BJ (cell line): ENCODE measurements at places on chromosomes 12 and 14.

DNA sequence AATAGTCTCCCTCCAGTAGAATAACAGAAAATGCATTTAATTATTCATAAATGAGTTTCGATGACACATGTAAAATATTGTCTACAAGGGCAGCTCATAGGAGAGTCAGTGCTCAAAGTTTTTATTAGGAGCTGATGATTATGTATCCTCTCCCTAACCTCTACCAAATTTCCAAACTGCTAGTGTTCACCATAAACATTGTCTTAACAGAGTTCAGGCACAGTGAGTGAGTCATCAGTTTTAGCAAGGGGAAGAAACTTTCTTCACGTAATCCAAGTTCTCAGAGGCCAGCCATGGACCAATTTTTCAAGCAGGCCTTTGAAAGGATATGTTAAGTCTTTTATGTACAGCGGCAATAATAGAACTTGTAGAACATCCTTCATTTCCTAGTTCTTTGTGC is 649.2 kb upstream of the MIS18BP1 start:
- no peak for DNase-seq

- DNase-seq: no peak
These were observed 421.9 kb upstream of the PRICKLE1 start for GRCh38 chr12:43011383-43011926.

- DNase-seq: no peak
These were observed 85.8 kb upstream of the DYRK2 start for GRCh38 chr12:67562513-67563287.

- DNase-seq: no peak
These were observed 903.4 kb upstream of the FOXG1 start for GRCh38 chr14:27863166-27863565.

GRCh38 chr12:1939331-1939730 is 20.9 kb upstream of the CACNA2D4 start:
- DNase-seq: no peak

DNA sequence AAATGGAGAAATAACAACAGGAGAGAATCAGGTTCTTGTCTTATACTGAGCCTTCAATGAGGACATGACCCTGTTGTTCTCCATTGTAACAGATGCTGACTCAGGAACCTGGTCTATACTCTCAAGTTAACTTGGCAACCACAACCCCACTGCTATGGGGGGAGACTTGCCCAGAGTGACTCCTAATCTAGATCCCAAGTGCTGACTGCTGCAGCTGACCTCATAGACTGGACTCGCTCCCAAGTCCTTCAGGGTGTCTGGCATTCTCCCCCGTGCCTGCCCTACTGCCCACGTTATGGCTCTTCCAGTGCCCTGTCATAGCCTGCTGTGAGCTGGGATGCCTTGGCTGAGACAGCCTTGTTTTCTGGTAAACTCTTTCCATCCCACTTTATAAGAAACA is 37.1 kb downstream of the NID2 start:
- DNase-seq: no peak

DNA sequence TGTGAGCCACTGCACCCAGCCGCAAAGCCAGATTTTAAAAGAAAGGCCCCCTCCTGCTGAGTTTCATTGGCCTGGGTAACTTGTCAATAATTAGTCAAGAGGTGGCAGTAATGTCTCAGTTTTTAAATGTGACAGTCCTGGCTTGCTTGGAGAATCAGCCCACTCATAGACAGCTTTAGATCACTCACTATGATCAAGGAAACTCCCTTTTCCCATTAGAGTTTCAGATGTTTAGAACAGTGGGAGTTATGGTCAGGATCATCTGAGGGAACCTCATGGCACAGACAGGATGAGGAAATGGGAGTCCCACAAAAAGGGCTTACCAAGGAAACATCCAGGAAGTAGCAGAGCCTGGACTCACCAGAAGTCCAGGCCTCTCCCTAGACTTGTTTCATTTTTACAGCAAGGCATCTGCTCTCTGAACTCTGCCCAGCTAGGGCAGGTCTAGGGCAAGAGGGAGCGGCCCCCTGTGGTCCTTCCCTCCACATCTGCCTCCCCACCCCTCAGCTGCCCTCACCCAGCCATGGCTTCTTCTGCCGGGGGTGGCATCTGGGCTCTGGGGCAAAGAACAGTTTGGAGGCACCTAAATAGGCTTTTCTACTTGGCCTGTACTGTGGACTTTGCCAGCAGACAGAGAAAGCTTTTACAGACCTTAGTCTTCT is 11.2 kb downstream of the BCL2L14 start:
- DNase-seq: no peak

GRCh38 chr14:33946679-33947476 is 4.0 kb downstream of the EGLN3 start:
- no peak for DNase-seq

DNA sequence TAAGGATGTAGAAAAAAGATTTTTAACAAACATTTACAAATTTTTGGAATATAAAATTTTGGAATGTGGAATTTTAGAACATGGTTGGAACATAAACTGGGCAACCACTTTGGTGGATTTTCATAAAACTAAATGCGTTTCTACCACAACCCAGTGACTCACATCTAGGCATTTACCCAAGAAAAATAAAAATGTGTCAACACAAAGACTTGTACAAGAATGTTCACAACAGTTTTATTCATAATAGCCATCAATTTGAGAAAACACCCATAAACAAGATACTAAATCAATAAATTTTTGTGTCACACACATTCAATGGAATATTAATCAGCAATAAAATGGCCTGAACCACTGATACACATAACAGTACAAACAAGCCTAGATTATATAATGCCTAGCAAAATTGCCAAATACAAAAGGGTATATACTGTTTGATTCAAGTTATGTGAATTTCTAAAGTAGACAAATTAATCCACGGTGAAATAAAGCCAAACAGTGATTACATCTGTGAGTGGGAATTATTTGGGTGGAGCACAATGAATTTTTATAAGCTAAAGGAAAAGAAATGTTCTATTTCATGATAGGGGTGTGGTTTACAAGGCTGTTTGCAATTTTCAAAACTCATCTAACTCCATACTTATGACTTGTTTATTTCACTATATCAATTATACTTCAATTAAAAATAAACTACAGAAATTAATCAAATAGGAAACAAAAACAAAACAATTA is 415.2 kb upstream of the OR4E1 start:
- no peak for DNase-seq

GRCh38 chr12:106289196-106289681 is 13.3 kb upstream of the TCP11L2 start:
- no peak for DNase-seq

DNA sequence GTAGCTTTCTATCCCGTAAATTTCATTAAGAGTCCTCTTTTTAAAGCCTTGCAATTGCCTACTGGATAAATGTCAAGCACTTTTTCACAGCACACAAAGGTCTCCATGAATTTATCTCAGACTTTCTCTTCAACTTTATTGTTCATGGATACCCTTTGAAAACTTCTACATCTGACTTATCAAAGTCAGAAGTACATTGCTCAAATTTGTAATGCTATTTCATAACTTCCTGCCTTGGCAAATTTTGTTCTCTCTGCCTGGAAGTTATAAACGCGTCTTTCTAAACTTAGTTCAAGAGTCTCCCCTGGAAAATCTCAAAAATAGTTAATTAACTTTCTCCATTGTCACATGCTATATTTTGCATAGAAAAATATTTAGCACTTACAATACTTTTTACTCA is 55.9 kb upstream of the RERGL start:
- no peak for DNase-seq
